Stimulated activated CD4-positive, alpha-beta T cell treated with anti-CD3 and anti-CD28 coated beads, Interleukin-1b, Interleukin-23, amount 100 ng/mL, for 1 hour (primary cell): ENCODE measurements at places on chromosomes 6 and 20.

DNA sequence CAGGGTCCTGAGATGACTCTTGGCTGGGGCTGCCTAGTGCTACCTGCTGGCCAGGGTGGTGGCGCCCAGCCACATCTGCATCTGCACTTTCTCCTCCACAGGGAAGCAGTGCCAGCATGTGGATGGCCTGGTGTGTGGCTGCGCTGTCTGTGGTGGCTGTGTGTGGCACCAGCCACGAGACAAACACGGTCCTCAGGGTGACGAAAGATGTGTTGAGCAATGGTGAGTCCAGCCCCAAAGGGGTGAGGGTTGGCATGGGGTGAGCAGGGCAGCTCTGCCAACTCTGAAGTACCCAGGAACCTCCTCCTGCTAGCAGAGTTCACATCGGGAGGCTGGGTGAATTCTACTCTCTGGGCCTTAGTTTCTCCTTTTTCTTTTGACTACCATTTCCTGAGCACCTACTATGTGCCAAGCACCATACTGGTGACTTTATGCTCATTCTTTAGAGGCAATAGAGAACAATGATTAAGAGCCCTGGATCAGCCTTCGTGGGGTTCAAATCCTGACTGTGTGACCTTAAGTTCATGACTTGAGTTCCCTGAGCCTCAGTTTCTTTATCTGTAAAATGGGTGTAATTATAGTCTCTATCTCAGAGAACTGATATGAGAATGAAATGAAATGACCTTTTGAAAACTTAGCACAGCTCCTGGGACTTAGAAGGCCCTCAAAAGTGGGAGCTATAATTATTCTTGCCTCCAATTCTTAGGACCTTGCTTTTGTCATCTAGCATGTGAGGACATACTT is 2.1 kb downstream of the BPIFB4 start:
- DNase-seq: no peak

- DNase-seq: no peak
These were observed 497.5 kb downstream of the UTRN start for GRCh38 chr6:144782634-144783033.

GRCh38 chr6:47302043-47302442 is 7.7 kb downstream of the TNFRSF21 start:
- no peak for DNase-seq

- DNase-seq: no peak
These were observed 62.0 kb upstream of the SNAP91 start for GRCh38 chr6:83770910-83771309.

DNA sequence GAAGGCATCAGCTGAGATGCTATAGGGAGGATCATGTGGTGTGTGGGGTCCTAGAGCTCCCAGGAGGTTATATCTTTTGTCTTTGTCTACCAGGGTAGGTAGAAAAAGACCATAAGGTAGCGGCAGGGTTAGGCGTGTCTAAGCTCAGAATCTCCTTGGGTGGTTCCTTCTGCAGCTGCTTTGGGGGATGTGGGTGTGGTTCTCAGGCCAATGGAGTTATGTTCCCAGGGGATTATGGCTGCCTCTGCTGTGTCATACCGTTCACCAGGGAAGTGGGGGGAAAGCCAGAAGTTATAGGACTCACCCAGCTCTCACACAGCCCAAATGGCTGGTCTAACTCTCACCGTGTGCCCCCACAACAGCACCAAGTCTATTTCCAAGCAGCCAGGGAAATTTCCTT is 107.4 kb upstream of the ADGRB3 start:
- no peak for DNase-seq

DNA sequence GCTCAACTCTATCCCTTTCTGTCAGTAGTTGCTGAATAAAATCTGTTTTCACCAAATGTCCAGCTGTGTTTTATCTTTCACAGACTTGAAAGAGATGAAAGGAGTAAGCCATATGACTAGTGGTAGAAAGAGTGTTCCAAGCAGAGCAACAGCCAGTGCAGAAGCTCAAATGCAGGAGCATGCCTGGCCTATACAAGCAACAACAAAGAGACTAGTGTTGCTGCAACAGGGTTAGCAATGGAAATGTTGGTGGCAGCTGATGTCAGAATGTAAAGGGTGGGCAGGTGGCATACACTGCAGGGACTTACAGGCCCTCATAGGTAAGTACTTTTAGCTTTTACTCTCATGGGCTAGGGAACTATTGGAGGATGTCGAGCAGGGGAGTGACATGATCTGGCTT is 5.2 kb upstream of the HINT3 start:
- DNase-seq: no peak

- no peak for DNase-seq
These were observed 35.1 kb upstream of the PPP1R3G start for GRCh38 chr6:5050009-5050408.

GRCh38 chr20:50336661-50337060 is 146.0 kb downstream of the CEBPB start:
- no peak for DNase-seq

GRCh38 chr6:27687154-27688013 is 214.5 kb upstream of the ZNF184 start:
- DNase-seq: no peak

DNA sequence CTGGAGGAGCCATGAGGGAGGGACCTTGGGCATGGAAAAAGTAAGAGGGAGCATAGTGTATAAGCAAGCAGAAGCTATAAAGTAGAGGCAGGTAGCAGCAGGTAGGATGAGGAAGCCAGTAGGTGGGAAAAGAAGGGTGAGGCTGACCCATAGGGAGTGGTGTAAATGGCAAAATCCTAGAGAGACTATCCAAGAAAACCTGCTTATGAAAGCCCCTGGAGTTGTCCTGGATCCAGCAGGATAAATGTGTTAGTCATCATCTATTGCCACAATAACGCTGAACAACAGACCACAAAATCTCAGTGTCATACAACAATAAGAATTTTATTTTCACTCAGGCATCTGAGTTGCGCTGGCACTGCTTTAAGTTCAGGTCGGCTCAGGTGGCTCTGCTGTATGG is 30.2 kb downstream of the CHD6 start:
- DNase-seq: no peak

DNA sequence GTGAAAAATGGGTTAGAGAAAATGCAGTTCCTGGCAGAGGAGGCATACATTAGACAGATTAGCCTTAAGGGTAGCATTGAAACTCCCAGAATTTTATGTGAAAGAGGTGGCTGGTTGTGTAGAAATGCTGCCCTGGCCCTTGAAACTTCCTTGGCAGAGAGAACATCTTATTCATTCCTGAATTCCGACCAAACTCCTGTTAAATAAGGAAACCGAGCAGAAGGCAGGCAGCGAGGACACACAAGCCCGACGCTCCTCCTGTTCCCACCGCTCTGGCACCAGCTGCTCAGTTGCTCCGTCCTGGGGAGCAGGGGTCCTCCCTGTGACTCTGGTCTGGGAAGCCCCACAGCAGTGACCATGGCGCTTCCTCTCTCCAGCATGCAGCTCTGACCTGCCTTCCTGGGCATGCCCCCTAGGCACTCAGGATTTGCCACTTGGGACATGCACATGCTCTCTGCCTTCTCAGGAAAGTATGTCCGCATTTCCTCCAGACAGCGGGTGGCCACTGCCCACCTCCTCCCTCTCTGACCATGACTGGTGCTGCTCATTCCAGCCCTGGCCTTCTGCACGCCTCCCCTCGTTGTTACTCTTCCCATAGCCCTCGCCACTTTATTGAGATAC is 35.2 kb upstream of the CLDN20 start:
- no peak for DNase-seq

DNA sequence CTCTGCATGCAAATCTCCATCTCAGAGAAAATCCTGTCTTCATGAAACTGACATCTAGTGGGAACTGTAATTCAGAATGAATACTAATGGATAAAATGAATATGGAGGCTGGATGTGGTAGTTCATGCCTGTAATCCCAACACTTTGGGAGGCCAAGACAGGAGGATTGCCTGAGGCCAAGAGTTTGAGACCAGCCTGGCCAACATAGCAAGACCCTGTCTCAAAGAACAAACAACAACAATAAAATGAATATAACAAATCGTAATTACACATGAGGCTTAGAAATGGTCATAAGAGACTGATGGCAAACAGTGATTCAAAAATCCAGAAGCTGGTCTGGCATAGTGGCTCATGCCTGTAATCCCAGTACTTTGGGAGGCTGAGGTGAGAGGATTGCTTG is 44.6 kb upstream of the DSN1 start:
- DNase-seq: no peak

- no peak for DNase-seq
These were observed 4.5 kb upstream of the AP5S1 start for GRCh38 chr20:3815703-3816315.

GRCh38 chr20:52676283-52676995 is 295.7 kb upstream of the TSHZ2 start:
- no peak for DNase-seq

DNA sequence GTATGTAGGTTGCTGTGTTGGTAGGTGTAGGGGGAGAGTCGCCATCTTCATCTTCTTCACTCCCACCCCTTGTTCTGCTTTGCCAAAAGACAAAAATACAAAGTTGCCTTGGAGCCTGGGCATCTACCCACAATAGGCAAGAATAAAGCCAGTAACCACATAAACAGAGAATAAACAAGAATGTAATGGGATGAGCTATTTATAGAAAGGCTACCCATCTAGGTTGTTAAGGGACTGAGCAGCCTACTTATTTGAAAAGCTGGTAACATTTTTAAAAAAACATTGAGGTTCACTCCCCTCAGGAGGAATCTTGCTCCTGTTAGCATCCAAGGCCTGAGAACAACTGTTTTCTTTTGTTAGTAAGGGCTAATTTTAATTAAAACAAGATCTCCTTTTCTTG is 301.4 kb upstream of the STXBP5 start:
- DNase-seq: no peak

- peak; percentile 87 for DNase-seq
These were observed at the start of gene IER3 for GRCh38 chr6:30744054-30744805. Gene IER3 (minus strand): TSS chr6:30744547. CDS start chr6:30744518, 29 bp downstream.

DNA sequence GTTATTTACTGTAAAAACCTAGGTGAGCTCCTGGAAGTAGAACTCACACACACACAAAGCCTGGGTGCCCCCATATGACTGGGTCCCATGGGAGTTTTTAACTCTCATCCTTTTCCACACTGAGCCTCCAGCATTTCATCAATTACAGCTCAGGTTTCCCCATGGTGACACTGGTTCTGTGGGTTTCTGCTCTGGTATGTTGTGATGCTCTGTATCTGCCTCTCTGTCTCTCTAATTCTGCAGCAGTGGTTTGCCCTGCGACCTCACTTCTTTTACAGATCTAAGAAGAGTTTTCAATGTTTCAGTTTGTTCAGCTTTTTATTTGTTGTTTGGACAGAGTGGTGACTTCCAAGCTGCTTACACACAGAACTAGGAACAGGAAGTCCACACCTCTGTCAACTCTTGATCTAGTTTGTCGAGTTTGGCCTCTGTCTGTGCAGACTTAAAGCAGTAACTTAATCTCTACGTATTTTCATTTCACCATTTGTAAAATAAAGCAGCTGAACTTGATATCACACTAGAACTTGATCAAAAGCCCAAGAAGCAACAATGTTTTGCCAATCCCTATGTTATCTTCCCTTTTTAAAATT is 554.3 kb downstream of the EPHA7 start:
- no peak for DNase-seq

GRCh38 chr6:121959501-121959900 is 440.0 kb upstream of the HSF2 start:
- no peak for DNase-seq

- DNase-seq: no peak
These were observed 26.9 kb upstream of the MOCS1 start for GRCh38 chr6:39961178-39961577.

- no peak for DNase-seq
These were observed 36.0 kb upstream of the FAM83C start for GRCh38 chr20:35328095-35328685.

DNA sequence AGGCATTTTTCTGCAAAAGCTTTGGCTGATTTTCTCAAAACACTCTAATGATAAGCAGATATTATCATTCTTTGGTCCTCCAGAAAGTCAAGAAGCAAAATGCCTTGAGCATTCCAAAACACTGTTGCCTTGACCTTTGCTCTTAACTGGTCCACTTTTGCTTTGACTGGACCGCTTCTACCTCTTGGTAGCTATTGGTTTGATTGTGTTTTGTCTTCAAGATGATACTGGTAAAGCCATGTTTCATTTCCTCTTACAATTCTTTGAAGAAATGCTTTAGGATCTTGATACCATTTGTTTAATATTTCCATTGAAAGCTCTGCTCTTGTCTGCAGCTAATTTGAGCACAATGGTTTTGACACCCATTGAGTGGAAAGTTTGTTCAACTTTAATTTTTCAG is 35.6 kb upstream of the SDHAF4 start:
- no peak for DNase-seq

DNA sequence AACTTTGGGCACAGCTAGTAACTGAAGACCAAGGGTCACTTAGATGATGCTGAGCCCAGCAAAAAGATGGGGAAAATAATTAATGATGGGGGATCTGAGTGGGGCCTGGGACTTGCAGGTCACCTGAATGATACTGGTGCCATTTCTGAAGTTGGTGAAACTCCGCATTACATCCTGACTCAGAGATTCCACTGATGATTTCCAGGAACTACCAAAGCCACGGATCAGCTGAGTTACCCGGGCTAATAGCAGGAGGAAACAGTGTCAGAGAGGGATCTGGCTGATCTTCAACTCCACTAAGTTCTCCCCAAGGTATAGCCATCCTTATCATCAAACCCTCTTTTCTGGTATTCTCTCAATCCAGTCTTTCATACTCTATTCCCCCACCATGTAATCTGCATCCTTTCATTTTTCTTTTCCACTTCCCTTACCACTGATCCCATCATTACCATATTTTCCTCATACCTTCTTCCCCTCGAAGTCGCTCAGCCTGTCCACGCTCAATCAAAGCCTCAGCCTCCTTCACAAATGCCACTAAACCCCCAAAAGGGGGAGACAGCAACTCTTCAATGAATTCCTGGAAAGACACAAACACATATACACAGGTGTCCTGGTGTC is 20.2 kb downstream of the VPS52 start:
- no peak for DNase-seq
